Activated naive CD8-positive, alpha-beta T cell treated with anti-CD3 and anti-CD28 coated beads for 36 hours (primary cell): ENCODE measurements at places on chromosomes 13 and 19. TPM values are rescaled to one million over a fixed set of nuclear protein-coding genes. Genes with fewer than 3 reads are reported as not detected.
A peak's percentile ranks its signal among the peaks of the same experiment; 100 is the strongest.

The FXYD1 gene
- total RNA-seq: 1.1 TPM

The ATP8A2 gene
- 1.7 TPM for total RNA-seq

The ZNF541 gene
- 0.22 TPM for total RNA-seq

GRCh38 chr19:50803633-50804419 is 13.6 kb downstream of the ACP4 start:
- peak; percentile 52 for DNase-seq

GRCh38 chr19:50465986-50466705 is 10.2 kb upstream of the EMC10 start:
- DNase-seq: no peak

- DNase-seq: no peak
These were observed 42.7 kb downstream of the ACTN4 start for GRCh38 chr19:38690146-38690545.

GRCh38 chr13:51148952-51149573 is 38.0 kb upstream of the C13orf42 start:
- no peak for DNase-seq

The PLPPR3 gene
- not detected for total RNA-seq

GRCh38 chr13:74226791-74227475 is 92.7 kb upstream of the KLF12 start:
- DNase-seq: no peak

- no peak for DNase-seq
These were observed 474.2 kb upstream of the SLC10A2 start for GRCh38 chr13:103540382-103540765.

DNA sequence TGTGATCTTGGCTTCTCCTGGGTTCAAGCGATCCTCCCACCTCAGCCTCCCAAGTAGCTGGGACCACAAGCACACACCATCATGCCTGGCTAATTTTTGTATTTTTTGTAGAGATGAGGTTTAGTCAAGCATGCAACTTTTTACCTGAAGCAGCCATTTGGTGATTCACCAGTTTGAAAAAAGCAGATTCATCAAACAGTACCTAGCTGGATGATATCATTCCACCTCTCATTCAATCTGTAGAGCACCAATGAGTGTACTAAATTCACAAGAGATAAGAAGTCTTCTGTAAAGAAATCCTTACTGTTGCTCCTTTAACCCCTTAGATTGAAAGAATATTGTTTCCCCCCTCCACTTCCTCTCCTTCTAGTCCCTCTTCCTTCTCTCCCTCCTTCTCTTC is 261.1 kb upstream of the RFC3 start:
- no peak for DNase-seq

DNA sequence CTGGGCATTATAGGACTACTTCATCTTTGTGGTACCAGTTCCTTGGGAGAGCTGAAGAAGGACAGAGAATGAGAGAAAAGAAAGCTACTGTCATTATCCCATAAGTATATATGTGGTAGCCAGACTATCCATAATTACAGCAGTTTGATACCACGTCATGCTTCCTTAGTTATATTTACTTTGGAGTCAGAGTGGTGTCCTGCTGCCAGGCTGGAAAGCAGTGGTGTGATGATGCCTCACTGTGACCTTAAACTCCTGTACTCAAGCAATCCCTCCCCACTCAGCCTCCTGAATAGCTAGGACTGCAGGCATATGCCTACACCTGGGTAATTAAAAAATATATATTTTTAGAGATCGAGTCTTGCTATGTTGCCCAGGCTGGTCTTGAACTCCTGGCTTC is 57.8 kb downstream of the WTIP start:
- no peak for DNase-seq

DNA sequence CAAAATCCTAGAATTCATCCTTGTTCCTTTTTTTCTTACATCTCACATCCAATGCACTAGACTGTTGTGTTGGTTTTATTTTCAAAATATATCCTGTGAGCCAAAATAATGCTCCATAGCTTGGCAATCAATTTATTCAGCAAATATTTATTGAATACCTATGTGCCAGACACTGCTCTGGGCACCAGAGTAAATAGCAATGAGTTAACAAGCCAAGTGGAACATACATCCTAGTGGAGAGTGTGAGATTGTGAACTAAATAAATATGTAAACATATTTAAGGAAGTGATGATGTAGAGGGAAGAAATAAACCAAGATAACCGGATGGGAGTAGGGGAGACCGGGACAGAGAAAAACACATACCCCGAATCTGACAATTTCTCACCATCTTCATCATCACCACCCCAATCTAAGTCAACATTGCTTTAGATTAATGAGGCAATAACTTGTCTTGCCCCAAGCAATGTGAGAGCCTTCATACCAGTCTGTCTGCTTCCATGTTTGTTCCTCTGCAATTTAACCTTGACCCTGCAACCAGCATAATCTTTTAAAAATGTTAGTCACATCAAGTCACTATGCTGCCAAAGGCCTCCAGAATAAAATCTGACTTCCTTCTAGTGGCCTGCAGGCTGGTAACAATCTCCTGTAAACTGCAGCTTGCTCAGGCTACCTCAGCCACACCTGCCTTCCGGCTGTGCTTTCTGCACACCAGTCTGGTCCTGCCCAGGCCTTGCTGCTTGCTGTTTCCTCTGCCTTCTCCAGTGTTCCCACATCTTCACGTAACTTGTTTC is 199.2 kb downstream of the DLEU7 start:
- DNase-seq: no peak

GRCh38 chr19:12720296-12720695 is 3.4 kb downstream of the TNPO2 start:
- DNase-seq: no peak

- no peak for DNase-seq
These were observed 2.4 kb downstream of the GADD45GIP1 start for GRCh38 chr19:12954612-12954962.

GRCh38 chr19:18772620-18773587 is 18.2 kb downstream of the COMP start:
- no peak for DNase-seq

GRCh38 chr19:4362831-4363545 is 19.6 kb downstream of the MPND start:
- DNase-seq: no peak

DNA sequence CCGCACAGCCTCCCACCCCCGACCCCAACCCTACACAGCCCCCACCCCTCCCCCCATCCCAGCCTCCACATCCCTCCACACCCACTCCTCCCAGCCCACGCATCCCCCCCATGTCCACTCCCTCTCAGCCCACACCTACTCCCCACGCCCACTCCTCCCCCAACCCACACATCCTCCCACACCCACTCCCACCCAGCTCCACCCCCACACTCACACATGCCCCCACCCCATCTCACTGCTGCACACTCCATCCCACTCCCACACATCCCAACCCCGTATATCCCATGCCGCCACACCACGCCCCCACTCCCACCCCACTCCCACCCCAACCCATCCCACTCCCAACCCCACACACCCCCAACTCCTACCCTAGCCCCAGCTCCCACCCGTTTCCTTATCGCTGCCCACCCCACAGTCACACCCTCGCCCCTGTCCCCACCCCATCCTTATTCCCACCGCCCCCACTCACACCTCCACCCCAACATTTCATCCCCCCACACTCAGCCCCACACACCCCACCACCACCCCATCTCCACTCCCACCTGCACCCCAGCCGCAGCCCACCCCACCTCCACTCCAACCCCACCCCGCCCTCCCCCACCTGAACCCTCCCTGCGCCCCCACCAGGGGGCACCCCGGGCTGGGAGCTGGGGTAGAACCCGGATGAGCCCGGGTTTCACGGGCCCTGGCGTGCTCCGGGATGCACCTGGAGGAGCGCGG is 809 bp downstream of the TDRD12 start:
- no peak for DNase-seq

DNA sequence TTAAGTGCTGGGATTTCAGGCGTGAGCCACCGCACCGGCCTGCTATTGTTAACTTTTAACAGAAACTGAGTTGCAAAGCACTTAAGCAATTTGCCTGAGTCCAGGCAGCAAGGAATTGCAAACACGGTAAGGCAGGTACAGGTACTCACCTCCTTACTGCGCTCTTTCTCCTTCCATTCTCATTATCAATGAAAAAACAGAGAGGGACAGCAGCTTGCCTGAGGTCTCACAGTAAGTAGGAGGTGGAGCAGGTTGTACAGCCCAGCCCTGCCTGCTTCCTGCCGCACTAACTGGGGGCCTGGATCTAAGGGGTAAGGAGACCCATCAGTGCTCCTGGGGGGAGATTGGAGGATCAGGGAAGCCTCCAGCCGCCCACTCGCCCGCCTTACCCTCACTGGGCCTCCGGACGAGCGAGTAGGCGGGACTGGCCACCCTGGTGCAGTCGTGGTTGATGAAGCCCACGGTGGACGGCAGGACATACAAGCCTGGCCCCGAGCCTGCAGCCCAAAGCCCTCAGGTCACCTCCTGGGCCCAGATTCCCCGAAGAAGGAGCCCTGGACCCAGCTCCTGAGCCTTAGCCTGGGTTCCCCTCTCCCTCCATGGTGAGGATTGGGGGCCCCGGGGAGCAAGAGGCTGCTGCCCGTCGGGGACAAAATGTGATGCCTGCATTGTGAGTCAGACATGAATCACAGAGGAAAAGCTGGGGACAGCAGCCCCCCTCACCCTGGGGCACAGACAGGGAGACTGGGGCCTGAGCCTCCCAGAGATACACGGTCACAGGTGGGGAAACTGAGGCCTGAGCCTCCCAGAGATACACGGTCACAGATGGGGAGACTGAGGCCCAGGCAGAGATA is 11.4 kb upstream of the SHC2 start:
- no peak for DNase-seq
